ENCODE measurements at places on chromosomes 3 and 15.

DNA sequence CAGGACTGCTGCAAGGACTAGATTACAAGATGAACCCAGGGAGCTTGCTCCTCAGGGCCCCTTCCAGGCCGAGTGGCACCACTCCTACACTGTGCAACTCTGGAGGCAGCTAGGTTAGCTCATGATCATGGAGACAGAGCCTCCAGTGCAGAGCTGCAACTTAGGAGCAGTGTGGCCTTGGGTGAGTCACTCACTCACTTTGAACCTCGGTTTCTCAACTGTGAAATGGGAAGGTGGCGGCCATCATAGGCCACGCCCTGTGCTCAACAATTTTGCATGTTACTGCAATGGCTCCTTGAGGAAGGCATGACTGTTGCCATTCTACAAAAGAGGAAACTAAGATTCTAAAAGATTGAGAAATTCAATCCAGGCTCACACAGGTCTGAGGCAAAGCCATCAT, 11.2 kb upstream of the CXCR6 start:
- no peak for DNase-seq

GRCh38 chr3:73549051-73549600, 75.6 kb downstream of the PDZRN3 start:
- no peak for DNase-seq

GRCh38 chr3:21750831-21751391, at the start of gene ZNF385D:
Gene ZNF385D (minus strand): TSS chr3:21751210. CDS start chr3:21750916, 294 bp downstream.
- DNase-seq: no peak

- no peak for DNase-seq
Observed at GRCh38 chr3:108414007-108414406, 96.4 kb downstream of the MYH15 start.
